Activated T-cell treated with anti-CD3 and anti-CD28 coated beads, Interleukin-2, amount 50 U/mL, for 24 hours (primary cell): ENCODE measurements at places on chromosomes 11 and 22.

GRCh38 chr22:35288116-35288515 is 11.6 kb upstream of the TOM1 start:
- no peak for DNase-seq

GRCh38 chr22:25048659-25049647 is 96.4 kb downstream of the KIAA1671 start:
- peak; percentile 79 for DNase-seq

DNA sequence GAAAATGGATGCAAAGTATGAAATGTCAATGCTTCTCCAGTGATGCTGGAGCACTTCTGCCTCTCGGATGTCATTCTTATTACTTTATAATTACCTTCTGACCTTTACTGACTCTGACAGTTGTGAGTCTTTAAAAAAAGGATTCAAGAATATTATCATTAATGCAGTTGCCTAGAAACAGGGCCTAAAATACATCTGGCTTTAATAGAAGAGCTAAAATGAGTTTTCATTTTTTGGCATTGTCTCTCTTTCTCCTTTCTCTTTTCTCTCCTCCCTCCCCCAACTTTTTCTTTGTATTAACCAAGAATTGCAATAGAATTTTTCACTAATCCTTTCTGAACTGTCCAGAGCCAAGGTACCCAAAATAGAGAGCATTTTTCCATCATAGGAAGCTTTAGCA is 45.9 kb downstream of the FDX1 start:
- no peak for DNase-seq

- peak; percentile 68 for DNase-seq
Observed at GRCh38 chr22:19723232-19723982, at the start of gene GP1BB. Gene GP1BB, plus strand, starts transcription at chr22:19723539. Its CDS starts 31 bp downstream, at chr22:19723570.

GRCh38 chr11:10638316-10638925 is 55.1 kb downstream of the IRAG1 start:
- no peak for DNase-seq

DNA sequence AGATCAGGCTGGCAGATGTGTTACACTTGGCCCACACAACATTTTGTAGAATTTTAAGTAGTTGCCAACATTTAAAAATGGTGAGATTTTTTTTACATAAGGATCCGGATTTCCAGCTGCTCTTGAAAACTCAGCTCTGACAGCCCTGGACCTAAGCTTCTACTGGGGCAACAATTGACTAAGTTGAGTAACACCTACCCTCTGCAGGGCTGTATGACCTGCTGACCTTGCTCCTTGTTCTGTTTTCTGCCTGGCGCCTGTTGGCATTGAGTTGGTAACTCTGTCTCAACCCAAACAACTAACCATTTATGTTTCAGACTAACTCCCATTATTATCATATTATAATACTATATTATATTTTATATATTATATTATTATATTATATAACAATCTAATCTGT is 21.1 kb upstream of the LRRC55 start:
- DNase-seq, result no peak

DNA sequence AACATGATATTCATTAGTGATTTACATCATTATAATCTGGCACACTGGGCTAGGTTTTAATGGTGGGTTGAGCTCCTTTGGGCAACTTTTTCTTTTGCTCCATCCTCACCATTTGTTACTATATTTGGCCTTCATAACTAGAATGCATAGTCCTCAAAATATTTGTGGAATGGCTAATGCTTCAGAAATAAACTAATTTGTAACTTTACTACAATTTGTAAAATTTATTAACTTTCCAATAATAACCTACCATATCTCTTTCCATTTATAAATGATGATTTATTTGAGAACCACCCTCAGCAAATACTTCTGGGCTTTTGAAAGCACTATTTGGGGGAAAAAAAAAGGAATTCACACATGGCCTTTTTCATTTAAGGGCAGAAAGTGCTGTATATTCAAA is 79.7 kb downstream of the LARGE2 start:
- DNase-seq, result no peak

DNA sequence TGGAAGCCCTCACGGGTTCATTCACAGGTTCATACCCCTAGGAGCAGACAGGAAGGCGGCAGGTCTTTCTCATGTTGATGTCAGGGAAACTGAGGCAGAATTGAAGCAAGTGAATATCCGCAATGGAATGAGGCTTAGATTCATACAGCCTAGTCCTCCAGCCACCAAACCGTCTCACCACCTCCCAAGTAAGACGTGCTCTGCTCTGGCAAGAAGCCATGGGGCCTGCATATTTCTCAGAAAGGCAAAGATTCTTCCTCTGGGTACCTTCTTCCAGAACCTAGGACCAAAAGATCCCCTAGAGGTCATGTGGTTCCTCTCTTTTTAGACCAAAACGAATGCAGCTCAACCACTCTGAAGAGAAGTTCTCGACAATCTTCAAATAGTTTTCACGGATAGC is 1.7 kb downstream of the AP1B1 start:
- no peak for DNase-seq

GRCh38 chr22:39508393-39508792 is 6.3 kb downstream of the MIEF1 start:
- DNase-seq, result no peak

DNA sequence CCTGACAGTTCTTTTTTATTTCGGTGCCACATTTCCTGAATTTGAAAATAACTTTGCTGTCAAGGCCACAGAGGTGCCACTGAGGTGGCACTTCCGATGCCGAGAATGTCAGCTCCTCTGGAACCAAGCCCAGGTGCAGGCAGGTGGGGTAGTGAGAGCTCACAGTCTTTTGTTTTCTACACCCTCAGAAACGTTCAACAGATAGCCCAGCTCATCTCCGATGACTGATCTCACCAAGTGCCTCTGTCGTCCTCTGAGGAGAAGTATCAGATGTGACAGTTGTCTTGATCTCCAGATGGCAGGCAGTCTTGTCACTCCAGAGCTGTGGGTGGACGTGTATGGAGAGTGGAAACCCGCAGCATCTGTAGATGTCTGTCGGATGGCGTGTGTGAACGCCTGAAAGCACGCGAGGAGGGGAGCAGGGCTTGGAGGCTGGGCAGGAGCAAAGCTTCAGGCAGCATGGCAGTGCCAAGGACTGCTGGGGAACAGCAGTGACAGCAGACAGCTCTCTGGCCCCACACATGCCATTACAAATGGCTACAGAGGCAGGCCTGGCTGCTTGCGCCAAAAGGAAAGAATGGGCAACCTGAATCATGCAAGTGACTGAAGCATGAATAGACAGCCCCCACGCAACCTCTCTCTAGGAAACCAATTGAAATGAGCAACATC is 877.0 kb downstream of the OPCML start:
- no peak for DNase-seq

GRCh38 chr11:128498721-128499245 is 88.6 kb downstream of the ETS1 start:
- DNase-seq, result no peak

DNA sequence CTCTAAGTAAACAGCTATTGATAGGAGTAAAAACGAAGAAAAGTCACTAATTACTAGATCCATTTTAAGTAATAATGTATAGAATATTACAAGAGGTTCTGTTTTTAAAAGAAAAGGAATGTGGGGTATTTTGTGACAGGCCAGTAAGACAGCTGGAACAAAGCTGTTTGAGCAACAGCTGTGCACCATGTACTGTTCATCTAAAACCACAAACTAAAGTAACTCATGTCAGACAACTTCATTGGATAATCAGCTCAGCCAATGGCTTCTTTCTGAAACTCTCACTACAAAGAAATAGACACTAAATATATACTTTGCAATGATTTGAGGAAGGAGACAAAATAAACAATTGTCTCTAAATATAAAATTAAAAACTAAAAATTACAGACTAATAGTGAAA is 16.1 kb downstream of the RRAS2 start:
- DNase-seq, result no peak

GRCh38 chr11:61111786-61112517 is 9.7 kb downstream of the CD5 start:
- peak; percentile 68 for DNase-seq

GRCh38 chr11:85721191-85721590 is 35.2 kb upstream of the CCDC89 start:
- DNase-seq, result no peak

- DNase-seq, result no peak
Observed at GRCh38 chr11:72352859-72353551, 81.3 kb downstream of the CLPB start.

DNA sequence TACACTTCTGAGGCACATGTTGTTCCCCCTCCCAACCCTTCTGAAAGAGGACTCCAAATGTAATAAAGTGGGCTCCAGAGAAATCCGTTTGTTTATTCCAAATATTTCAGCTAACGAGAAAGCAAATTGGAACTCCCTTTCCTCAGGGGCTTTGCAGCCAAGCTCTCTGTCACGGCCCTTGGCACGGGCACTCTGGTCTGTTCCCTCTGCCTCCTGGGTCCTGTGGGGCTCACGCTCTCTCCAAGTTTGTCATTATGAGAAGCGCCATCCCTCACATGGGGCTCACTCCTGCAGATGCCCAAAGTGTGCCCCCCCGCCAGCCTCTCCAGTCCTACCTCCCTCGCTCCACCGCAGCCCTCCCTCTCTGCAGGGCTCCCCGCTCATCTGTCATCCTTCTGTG is 125.4 kb upstream of the POU2AF2 start:
- no peak for DNase-seq

GRCh38 chr11:76625472-76626186 is 44.9 kb downstream of the LRRC32 start:
- DNase-seq, result no peak

DNA sequence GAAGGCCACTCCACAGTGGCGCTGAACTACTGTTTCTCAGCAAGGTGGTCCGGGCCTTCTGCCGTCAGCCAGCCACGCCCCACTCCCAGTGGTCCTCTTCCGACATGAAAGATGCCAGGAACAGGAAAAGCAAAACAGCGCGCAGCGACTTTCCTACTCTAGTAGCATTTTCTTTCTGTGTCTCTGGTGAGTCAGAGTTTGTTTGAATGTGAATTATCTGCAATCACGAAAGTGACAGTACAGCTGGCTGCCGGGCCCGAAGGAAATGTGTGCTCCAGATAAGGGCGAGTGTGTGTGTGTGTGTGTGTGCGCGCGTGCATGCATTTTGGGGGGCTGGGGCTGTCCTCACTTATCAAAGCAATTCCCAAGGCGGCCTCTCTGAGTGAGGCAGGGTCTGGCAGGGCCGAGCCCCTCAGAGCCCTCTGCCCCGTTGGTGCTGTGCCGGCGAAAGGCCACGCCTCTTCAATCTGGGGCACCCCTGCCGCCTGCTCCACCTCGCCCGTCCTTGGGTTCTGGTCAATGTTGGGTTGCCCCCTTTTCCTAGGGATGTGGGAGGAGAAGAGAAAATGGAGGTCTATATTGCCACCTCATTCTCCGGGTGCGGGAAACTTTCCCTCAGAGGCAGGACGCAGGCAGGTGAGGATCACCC is 288.5 kb downstream of the KIRREL3 start:
- no peak for DNase-seq
